Lung (tissue), 17 donors: ENCODE measurements at places on chromosomes 6 and 20. TPM values are rescaled to one million over a fixed set of nuclear protein-coding genes. Genes with fewer than 3 reads are reported as not detected.

UBE2V1 gene
- total RNA-seq: 103 TPM

PI16 gene
- total RNA-seq: 1.7 TPM

TFAP2D gene
- total RNA-seq: not detected

PPIL6 gene
- total RNA-seq: 18.0 TPM

KIF13A gene
- total RNA-seq: 46.2 TPM

CLPSL1 gene
- total RNA-seq: not detected

PPP1R16B gene
- total RNA-seq: 15.0 TPM

ZC2HC1B gene
- not detected for total RNA-seq

COL12A1 gene
- total RNA-seq: 45.1 TPM

GPLD1 gene
- total RNA-seq: 2.2 TPM

ASIP gene
- not detected for total RNA-seq

TAF4 gene
- 14.6 TPM for total RNA-seq

DSP gene
- total RNA-seq: 73.2 TPM

FAM209B gene
- 0.55 TPM for total RNA-seq

KCNK5 gene
- total RNA-seq: 22.0 TPM

CPNE5 gene
- 5.2 TPM for total RNA-seq

PSMB9 gene
- total RNA-seq: 14.4 TPM

PACRG gene
- total RNA-seq: 26.6 TPM

TMEM74B gene
- 10.9 TPM for total RNA-seq

DEFB124 gene
- not detected for total RNA-seq

VIP gene
- total RNA-seq: 1.3 TPM

SYCP2L gene
- 5.3 TPM for total RNA-seq

ANKRD6 gene
- 22.8 TPM for total RNA-seq

TP53TG5 gene
- not detected for total RNA-seq

POU5F1 gene
- total RNA-seq: 19.5 TPM

OXT gene
- not detected for total RNA-seq

RRAGD gene
- total RNA-seq: 12.7 TPM

WFDC2 gene
- total RNA-seq: 62.8 TPM

SYNJ2 gene
- total RNA-seq: 5.7 TPM

BCL2L1 gene
- total RNA-seq: 113 TPM

ARMC12 gene
- 0.52 TPM for total RNA-seq

RHAG gene
- total RNA-seq: 5.7 TPM

TEAD3 gene
- 20.7 TPM for total RNA-seq

FAXC gene
- total RNA-seq: 4.0 TPM

THBD gene
- total RNA-seq: 101 TPM

BACH2 gene
- 17.4 TPM for total RNA-seq

RIPOR3 gene
- 4.3 TPM for total RNA-seq

NHSL1 gene
- total RNA-seq: 46.4 TPM

SIM1 gene
- not detected for total RNA-seq
